Kidney epithelial cell (primary cell): ENCODE measurements at places on chromosomes 1 and 21.

DNA sequence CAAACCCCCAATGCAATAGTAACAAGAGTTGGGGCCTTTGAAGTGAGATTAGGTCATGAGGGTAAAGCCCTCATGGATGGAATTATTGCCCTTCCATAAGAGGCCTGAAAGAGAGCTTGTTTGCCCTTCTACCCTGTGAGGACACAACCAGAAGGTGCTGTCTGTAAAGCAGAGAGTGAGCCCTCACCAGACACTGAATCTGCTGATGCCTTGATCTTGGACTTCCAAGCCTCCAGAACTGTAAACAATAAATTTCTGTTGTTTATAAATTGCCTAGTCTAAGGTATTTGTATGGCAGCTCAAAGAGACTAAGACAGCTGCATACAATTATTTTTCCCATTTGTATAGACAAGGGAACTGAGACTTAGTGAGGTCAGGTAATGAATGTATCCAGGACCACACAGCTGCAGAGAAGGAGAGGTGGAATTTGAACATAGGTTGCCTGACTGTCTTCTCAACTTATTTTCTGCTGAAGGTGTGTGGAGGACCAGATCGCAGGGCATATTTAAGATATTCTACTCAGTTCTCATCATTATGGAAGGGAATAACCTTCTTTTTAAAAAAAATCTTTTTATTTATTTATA is 18.7 kb downstream of the IL23R start:
- no peak for DNase-seq

DNA sequence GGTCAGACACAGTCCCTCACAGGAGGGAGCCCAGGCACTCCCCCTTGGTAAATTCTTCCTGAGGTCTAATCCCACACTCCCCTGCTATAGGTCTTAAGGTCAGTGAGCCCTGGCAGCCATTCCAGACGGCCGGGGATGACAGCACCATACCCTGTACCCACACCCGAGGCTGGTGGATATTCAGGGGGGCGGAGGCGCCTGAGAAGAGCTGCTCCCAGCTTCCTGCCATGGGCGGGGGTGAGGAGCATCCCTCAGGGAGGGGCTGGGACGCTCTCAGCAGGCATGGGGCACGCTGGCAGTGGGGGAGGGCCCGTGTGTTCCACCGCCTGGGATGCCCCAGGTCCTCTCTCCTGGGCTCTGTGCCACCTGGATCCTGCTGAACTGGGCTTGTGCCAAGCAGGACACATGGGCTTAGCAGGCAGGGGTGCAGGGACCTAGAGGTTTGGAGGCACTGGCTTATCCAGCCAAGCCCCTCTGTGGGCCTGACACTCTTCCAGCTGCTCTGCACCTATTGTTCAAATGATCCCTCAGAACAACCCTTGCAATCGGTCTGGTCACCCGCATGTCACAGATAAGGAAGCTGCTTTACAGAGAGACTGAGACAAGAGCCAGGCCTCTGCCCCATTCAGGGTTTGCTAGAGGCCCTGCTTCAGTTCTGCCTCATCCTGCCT is 5.7 kb upstream of the ADGRB2 start:
- no peak for DNase-seq

GRCh38 chr1:167968569-167968968 is 31.7 kb upstream of the MPC2 start:
- no peak for DNase-seq

DNA sequence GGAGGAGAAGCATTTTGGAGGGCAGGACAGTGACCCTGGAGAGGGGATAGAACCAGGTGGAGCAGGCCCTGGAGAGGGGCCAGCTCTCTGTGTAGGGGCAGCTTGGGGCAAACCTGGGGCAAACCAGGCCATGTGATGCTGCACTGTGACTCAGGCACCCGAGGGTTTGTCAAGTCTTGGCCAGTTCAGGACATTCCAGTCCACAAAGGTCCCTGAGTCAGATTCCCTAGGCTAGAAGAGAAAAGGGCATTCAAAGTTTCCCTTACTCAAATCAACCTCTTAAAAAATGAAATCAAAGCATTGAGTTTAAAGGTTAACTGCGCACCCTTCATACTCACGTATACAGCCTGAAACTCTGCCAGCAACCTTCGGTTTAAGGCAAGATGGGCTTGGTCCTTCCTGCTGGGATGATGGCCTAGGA is 25.2 kb upstream of the PLA2G2C start:
- no peak for DNase-seq

GRCh38 chr1:40795811-40796586 is 12.4 kb downstream of the KCNQ4 start:
- no peak for DNase-seq

DNA sequence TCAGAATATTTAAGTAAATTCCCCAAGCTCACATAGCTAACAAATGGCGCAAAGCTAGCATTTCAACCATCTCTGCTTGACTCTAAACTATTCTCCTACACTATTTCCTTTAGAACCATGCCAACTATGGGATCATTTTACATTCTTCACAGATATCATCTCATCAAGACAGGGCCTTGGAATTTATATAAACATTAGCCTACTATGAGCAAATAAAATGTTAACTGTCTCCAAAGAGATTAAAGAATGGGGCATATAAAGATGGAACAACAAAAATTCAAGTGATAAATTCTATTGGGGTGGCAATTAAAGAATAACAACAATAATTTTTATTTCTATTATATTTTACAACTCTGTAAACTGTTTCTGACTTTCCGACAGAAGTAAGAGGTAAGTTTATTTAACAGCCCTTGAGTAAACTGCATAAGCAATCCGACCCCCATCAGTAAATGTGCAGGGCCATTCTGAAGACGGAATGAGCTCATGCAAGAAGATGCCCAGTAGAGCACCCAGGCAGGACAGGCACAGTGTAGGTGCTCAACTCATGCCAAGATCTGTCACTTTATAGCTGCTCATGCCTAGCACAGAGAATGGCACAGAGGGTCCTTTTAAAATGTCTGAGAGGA is 261.9 kb downstream of the VAV3 start:
- no peak for DNase-seq

- no peak for DNase-seq
These were observed 19.7 kb downstream of the PTAFR start for GRCh38 chr1:28156821-28157220.

DNA sequence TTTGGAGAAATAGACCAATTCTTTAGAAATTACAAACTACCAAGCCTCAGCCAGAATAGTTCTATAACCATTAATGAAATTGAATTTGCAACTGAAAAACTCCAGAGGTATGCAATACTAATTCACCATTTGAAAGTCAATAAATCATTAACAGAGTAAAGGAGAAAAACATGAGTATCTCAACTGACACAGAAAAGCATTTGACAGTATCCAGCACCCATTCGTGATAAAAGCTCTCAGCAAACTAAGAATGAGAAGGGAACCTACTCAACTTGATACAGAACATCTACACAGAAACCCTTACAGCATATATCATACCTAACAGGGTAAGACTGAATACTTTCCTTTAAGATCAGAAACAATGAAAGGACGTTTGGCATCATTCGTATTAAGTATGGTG is 54.3 kb downstream of the ST6GALNAC5 start:
- no peak for DNase-seq

- DNase-seq: no peak
These were observed 12.7 kb downstream of the DHCR24 start for GRCh38 chr1:54874079-54874830.

DNA sequence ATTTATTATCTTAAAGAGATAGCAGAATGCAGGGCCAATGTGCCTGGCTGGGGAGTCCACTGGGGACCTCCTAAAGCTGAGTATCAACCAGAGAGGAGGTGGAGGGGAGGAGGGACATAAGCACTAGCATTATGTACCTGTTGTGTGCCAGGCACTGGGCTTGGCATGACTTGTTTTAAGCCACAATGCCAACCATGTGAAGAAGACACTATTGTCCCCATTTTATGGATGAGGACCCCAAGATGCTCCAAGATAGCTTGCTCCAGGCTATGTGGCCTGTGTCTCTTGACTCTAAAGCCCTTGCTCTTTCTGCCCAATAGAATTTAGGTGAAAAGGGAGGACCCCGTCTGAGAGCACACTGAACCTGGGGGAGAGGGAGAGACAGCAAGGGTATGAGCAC is 111.3 kb downstream of the GLIS1 start:
- no peak for DNase-seq

DNA sequence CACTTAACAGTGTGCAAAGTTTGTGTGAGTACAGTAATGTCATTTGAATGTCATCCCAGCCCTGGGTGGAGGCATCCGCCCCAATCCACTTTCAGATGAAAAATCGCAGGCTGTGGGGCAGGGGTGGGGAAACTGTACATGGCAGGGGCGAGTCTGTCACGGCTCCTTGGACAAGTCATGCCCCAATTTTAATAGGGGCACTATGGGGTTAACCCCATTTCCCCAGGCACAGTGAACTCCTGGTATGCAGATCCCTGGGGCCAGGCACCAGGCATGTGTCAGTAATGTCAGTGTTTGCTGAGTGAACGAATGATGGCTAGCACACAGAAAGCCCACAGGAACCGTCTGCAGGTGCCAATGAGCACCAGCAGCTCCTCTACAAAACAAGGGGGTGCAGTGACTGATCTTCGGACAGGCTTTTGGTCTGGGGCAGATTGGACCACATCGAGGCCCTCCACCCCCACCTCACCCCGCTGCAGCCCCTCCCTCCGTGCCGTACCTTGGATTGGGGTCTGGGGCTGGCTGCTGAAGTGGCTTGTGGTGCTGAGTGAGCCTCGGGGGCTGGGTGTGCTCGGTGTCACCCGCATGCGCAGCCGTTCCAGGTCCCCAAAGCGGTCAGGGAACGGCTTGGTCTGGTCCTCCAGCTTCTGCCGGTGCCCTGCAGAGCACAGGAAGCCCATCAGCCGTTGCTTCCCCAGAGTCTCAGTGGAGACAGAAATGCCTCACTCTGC is 23.2 kb downstream of the RUNX3 start:
- DNase-seq: no peak

- DNase-seq: no peak
These were observed 726 bp downstream of the TACSTD2 start for GRCh38 chr1:58576325-58576726.

DNA sequence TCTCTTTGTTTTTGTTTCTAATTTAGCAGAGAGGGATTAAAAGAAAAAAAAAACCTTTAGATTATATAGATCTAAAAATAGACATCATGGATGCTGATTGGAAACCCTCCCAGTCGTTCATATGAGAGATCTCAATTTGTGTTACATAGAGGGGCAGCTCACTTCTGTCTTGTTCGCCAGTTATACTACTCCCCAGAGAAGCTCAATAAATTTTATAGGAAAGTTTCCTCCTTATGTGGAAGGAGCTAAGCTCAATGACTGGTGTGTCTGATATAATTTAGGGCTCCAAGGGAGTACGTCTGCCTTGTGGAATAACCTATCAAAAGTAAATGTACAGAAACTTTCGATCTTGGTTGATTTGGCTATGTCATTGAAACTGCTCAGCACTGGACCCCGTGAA is 117.6 kb downstream of the PEX14 start:
- no peak for DNase-seq
